ENCODE measurements at places on chromosomes 12 and 14. TPM values are rescaled to one million over a fixed set of nuclear protein-coding genes. Genes with fewer than 3 reads are reported as not detected.

- no peak overlapping the region for H3K27ac ChIP-seq
- DNase-seq = no peak
- no peaks in the 10 kb centered on the region for H3K27me3 ChIP-seq
- H3K36me3 ChIP-seq = no peaks in the 10 kb centered on the region
Observed at GRCh38 chr12:10027721-10028120, 2.8 kb upstream of the CLEC9A start.

- no peaks in the 10 kb centered on the region for H3K27me3 ChIP-seq
- H3K4me1 ChIP-seq = no peaks in the 10 kb centered on the region
- no peak for DNase-seq
- no peak overlapping the region for H3K27ac ChIP-seq
- H3K36me3 ChIP-seq = no peaks in the 10 kb centered on the region
- no peak overlapping the region for H3K4me3 ChIP-seq
Observed at GRCh38 chr12:28799348-28799747, 349.7 kb upstream of the FAR2 start.

DNA sequence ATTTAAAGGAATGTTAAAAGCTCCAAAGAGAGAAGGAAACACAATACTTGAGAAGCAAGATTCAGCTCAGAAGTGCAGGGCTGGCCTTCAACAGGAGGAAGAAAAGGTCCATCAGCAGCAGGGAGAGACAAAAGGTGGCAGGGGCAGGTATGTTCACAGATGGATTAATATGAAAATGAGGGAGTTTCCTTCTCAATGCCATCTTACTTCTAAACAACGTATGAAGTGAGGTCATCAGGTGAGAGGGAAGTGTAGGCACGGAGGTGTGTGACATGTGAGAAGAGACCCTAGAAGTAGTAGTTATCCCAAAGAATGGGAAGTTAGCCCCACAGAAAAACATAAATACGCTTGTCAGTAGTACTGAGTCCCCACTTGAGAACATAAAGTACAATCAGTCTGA lies 122.5 kb downstream of the CCER1 start:
- H3K4me3 ChIP-seq = no peak overlapping the region
- no peaks in the 10 kb centered on the region for H3K36me3 ChIP-seq
- no peak overlapping the region for H3K27ac ChIP-seq
- DNase-seq = no peak

Gene SLC5A8
- not detected for total RNA-seq

Gene MANSC4
- total RNA-seq = not detected

DNA sequence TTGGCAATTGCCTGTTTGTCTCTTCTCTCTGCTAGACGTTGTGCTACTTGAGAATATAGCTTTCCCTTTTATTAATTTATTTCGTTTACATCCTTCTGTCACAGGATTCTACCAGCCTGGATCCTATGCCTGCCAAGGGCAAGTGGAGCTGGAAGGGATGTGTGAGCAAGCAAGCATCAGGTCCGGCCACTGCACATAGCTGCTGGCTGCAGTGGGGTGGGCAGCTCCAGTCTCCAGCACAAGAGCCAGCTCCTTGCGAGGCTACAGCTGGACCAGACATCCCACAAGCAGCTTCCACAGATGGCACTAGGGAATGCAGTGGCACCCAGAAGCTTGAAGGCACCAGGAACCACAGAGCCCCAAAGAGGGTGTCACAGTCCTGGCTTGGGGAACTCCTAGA lies 225.0 kb downstream of the KCNC2 start:
- no peak for DNase-seq
- no peak overlapping the region for H3K27ac ChIP-seq
- H3K27me3 ChIP-seq = no peaks in the 10 kb centered on the region
- no peak overlapping the region for H3K4me3 ChIP-seq
- H3K4me1 ChIP-seq = no peaks in the 10 kb centered on the region
- no peaks in the 10 kb centered on the region for H3K36me3 ChIP-seq

Gene EFS
- 20.5 TPM for total RNA-seq

GRCh38 chr14:54481695-54482094 lies 7.1 kb downstream of the GMFB start:
- H3K4me1 ChIP-seq = peaks cover 37% of the 10 kb centered on the region
- no peaks in the 10 kb centered on the region for H3K27me3 ChIP-seq
- H3K4me3 ChIP-seq = no peak overlapping the region
- peaks cover 11% of the 10 kb centered on the region for H3K36me3 ChIP-seq

DNA sequence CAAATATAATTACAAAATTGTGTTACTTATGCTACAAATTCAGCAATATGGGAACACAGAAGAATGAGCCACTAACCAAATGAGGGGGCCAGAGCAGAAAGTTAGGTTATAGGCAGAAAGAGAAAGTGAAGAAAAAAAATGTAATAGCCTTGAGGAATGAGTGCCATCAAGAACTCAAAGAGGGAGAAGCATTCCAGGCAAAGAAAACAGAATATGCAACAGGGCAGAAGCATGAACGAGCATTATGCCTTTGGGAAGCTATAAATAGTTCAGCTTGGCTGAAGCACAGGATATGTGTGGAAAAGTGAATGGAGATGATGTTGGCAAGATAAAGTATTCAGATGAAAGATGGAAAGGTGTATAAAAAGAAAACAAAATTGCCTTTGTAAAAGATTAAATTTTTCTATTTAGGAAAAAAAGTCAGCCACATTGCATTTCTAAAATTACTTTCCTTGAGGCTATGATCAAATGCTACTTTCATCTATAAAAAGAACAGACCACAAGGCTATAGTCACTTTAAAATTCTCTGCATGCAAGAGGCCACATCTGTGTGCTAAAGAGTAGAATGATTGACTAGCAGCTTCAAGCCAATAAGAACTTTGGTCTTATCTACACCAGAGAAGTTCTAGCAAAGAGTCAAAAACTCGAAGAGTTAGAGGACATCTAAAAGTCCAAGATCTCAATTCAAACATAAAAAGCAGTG lies 193.6 kb upstream of the GARIN6 start:
- H3K36me3 ChIP-seq = no peaks in the 10 kb centered on the region
- H3K4me1 ChIP-seq = peaks cover 2% of the 10 kb centered on the region
- H3K4me3 ChIP-seq = no peak overlapping the region
- H3K27me3 ChIP-seq = no peaks in the 10 kb centered on the region

- H3K27ac ChIP-seq = no peak overlapping the region
- no peaks in the 10 kb centered on the region for H3K27me3 ChIP-seq
- no peak for DNase-seq
- H3K4me1 ChIP-seq = no peaks in the 10 kb centered on the region
Observed at GRCh38 chr14:42855085-42855484, 1248.4 kb downstream of the LRFN5 start.

- no peaks in the 10 kb centered on the region for H3K36me3 ChIP-seq
- no peaks in the 10 kb centered on the region for H3K27me3 ChIP-seq
- no peak for DNase-seq
- H3K4me1 ChIP-seq = no peaks in the 10 kb centered on the region
- H3K4me3 ChIP-seq = no peak overlapping the region
Observed at GRCh38 chr14:90345239-90345557, 13.5 kb upstream of the NRDE2 start.

Data from cardiac muscle cell (in vitro differentiated cells and primary cell).